ENCODE measurements at places on chromosomes 7 and 10.
A peak's percentile ranks its signal among the peaks of the same experiment; 100 is the strongest.

GRCh38 chr7:150322833-150323681 lies at the start of the genes ACTR3C and LRRC61:
ACTR3C (minus strand) TSS chr7:150323545; CDS start chr7:150295296, 28,249 bp downstream.
LRRC61 (plus strand) TSS chr7:150323355; CDS start chr7:150336862, 13,507 bp downstream.
- DNase-seq = peak; percentile 28

- DNase-seq = peak; percentile 73
These were observed at the start of gene AKR1B1 for GRCh38 chr7:134458806-134459698. AKR1B1 (minus strand) TSS chr7:134459100; CDS start chr7:134459062, 38 bp downstream.

DNA sequence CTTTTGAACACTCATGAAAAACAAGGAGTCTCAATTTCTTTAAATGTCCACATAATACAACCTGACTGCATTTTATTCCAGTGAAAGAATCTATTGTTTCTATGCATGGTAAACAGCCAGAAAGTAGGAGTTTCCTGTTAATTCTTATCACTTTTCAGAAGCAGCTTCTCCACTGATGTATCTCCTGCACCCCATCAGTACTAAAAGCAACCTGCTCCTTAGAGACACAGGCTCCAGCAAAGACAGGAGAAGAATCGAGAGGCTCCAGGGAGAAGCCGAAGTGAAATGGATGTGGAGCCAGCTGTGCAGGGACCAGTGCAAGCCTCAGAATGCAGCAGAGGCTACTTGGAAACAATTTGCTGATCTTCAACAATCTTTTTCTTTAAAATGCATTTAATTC lies 16.4 kb upstream of the C10orf120 start:
- no peak for DNase-seq

- no peak for DNase-seq
These were observed 598.8 kb downstream of the SUGCT start for GRCh38 chr7:40733578-40733977.

GRCh38 chr7:25117226-25118047 lies 7.6 kb downstream of the CYCS start:
- DNase-seq = no peak

DNA sequence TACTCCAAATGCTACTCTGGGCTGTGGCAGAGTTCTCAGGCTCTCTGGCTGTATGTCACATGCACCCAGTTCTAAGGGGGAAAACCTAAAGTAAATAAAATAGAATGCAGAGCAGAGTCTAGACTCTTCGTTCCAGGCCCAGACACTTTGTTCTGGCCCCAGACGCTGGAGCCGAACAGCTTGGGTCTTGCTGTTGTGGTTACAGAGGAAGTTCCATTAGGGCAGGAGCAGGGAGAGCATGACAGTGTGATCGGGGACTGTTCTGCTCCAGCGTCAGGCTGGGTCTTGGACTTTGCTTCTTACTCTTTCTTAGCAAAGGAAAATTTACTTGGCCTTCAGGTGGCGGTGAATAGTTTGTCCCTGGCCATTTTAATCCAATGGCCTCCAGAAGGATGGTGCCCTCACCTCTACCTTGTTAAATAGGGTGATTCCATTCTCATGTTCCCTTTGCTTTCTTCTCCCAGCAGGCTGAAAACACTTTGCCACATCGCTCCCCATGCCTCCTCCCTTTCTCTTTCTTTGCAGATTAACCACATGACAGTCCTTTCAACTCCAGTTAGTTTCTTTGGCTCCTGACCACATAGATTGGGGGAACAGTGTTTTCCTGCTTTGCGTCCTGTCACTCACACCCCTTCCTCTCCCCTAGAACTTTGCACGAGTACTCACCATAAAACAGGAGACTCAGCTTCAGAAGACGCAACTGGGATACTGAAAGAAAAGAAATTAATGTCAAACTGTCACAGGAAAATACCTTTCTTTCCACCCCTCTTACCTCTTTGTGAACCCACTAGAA lies 730.8 kb downstream of the SUGCT start:
- DNase-seq = no peak

- no peak for DNase-seq
These were observed 43.7 kb upstream of the WASL start for GRCh38 chr7:123792547-123792946.

DNA sequence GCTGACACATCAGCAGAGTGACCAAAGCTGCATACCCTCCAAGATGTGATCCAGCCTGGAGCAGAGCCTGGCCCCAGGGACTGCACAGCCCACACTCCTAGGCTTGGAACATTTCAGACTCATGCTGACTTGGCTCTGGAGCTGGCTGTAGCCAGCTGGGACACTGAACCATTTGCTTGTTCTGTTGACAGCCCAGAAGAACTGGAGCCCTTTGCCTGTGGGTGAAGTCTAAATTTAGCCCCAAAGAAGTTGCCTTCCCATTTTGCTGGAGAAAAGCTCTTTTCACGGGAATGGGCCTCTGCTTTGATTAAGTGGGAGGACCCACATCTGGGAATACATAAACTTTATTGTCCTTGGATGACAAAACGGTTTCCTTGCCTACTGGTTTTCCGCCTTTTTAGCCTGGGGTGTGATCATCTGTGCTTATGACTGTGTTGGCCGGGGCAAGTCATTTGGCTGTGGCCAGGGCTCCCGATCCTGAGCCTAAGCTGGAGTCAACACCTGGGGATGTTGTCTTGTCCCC lies 186.2 kb upstream of the BMPER start:
- no peak for DNase-seq

DNA sequence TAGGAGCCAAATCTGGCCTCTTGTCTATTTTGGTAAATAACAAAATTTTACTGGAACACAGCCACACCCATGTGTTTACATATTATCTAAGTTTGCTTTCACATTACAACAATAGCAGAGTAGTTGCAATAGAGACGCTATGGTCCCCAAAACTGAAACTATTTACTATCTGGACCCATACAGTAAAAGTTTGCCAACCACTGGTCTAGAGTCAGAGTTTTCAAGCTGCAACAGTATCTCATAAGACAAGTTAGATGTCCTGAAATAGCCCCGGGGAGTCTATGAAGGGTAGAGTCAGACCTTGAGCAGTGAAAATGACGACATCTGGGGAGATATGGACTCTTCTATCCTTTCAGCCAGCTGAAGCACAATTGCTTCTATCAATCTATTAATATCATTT lies 74.2 kb downstream of the CTNNA3 start:
- no peak for DNase-seq

GRCh38 chr10:77004917-77005564 lies 632.6 kb downstream of the KCNMA1 start:
- peak; percentile 44 for DNase-seq

DNA sequence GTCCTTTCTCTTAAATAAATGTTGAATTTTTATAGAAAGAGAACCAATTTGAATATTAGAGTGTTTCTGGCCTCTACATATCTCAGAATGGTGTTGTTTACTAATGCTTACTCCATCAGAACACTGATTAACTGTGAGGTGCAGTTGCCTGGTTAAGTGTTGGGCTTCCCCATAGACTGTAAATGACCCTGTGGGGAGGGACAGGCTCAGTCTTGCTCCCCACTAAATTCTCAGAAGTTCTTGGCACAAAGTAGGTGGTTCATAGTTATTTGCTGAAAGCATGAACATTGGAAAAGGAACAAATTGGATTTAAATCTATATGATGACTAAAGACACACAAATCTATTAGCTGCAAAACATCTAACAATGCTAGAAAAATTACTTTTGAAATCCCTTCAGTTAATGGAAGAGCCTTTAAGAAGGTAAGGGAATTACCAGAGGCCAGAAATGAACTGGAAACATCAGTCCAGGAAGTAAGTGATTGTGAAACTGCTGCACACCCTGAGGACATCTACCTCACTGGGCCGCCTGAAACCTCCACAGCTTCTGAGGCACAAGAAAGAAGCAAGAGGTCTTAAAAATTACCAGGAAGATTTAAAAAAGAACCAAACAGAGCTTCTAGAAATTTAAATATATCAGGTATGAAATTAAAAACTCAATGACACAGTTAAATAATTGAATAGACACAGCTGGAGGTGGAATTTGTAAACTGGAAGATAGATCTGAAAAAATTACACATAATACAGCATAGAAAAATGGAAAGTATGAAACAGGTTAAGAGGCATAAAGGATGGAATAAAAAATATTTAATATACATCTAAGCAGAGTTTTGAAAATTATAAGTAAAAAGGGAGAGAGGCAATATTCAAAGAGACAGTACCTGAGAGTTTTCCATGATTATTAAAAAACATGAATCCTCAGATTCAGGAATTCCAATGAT lies 17.8 kb upstream of the COMTD1 start:
- DNase-seq = no peak

DNA sequence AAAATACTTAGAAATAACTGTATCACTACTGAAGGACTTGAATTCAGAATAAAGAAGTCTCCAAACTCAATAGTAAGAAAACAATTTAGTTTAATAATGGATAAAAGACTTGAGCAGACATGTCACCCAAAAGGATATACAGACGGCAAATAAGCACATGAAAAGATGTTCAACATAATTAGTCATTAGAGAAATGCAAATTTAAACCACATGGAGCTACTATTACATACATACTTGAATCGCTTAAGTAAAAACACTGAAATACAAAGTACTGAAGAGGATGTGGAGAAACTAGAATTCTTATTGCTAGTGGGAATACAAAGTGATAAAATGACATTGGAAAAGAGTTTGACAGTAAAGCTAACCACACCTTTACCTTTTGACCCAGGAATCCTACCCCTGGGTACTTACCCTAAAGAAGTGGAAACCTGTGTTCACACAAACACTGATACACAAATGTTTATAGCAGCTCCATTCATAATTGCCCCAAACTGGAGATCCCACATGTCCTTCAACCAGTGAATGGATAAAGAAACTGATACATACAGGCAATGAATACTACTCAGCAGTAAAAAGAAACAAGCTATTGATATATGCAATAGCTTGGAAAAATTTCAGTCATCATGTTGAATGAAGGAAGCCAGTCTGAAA lies 54.3 kb upstream of the NFKB2 start:
- DNase-seq = no peak

DNA sequence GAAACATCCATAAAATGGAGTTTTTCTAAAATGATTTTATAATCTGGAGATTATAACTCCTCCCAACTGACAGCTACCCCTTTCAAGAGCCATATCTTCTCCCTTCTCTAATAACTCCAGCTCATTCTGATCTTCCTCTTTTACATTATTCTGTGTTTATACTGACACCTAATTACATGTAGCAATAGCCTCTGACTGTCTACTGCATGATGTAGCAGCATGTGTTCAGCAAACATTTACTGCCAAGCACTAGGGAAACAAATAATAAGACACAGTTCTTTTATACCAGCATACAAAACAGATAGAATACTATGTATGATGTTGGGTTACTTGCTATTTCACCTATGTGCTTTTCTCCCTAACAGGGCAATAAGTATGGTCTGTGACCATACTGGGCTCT lies 20.7 kb downstream of the RBM28 start:
- no peak for DNase-seq

DNA sequence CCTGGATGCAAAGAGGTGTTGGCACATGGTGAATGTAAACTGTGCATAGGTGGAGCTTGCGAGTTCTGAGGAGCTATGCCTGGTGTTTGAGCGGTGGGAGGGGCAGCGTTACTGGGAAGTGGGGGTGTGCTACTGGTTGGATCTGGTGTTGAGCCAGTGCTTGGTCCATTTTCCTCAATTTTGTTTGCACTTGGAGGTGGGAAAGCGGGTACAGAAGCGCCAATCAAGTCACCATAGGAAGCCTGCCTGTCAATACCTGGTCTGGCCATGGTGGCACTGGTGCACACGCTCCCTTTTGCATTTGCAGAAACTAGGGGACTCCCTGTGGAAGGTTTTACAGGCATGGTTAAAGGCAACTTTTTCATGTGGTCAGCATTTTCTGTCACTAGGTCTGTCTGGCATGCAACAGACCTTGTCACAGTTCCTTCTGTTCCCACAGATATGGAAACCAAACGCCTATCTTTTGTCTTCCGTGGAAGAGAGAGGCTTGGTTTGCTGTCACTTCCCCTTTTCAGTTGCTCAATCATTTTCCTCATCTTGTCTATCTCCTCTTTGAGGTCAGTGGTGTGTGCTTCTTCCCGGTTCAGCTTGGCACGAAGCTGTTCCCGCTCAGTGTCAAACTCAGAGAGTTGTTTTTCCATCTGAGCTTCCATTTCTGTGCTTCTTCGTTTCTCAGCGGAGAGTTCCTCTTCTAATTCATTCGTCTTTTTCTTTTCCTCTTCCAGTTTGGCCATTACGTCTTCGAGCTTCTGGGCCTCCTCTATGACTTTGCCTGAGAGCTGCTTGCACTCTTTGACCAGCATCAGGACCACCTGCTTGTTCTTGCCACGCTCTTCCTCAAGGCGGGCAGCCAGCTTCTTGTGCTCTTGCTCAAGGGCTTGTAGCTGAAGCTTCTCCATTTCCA lies 81.1 kb downstream of the CTTNBP2 start:
- DNase-seq = no peak

GRCh38 chr10:95988702-95989101 lies 54.7 kb upstream of the CCNJ start:
- no peak for DNase-seq

DNA sequence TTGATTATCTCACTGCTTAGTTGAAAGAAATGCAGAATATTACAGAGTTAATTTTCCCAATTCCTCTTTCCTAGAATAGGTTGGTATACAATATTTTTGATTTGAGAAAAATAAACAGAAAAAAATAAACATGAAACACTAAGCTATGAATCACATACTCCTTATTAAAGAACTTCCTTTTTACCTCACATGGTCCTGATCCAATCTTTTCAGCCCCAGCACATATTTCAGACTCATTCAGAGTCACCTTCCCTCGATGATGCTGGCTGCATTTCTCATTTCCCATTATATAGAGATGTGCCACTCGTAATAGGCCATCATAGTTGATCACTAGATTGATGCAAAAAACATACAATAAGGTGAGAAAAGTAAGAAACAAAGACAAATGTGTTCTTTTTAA lies 64.6 kb downstream of the HGF start:
- DNase-seq = no peak

DNA sequence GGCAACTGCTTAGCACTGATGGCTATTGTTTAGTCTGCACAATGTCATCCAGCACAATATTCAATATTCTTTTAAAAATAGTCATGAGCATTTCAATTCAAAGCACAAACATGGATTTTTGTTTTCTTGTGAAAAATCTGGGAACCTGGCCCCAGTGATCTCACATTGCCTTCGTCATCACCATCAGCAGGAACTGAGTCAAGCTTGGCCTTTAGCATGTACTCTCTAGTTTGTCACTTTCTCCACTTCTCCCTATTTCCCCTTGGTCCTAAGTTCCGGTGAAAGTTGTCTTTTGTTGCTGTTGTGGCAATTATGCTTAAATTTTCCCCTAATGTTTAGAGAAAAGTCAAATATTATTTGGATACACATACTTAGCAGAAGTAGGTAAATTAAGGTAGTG lies 252.9 kb upstream of the SORCS1 start:
- no peak for DNase-seq

GRCh38 chr7:101829821-101830220 lies 12.4 kb downstream of the CUX1 start:
- DNase-seq = no peak

- DNase-seq = no peak
These were observed 129.2 kb upstream of the NRBF2 start for GRCh38 chr10:63003816-63004453.
